Stimulated activated effector memory CD8-positive, alpha-beta T cell treated with anti-CD3 and anti-CD28 coated beads, Interleukin-12 subunit alpha, Interleukin-12 subunit beta, amount 100 ng/mL, for 72 hours (primary cell): ENCODE measurements at places on chromosomes 5 and 9.

DNA sequence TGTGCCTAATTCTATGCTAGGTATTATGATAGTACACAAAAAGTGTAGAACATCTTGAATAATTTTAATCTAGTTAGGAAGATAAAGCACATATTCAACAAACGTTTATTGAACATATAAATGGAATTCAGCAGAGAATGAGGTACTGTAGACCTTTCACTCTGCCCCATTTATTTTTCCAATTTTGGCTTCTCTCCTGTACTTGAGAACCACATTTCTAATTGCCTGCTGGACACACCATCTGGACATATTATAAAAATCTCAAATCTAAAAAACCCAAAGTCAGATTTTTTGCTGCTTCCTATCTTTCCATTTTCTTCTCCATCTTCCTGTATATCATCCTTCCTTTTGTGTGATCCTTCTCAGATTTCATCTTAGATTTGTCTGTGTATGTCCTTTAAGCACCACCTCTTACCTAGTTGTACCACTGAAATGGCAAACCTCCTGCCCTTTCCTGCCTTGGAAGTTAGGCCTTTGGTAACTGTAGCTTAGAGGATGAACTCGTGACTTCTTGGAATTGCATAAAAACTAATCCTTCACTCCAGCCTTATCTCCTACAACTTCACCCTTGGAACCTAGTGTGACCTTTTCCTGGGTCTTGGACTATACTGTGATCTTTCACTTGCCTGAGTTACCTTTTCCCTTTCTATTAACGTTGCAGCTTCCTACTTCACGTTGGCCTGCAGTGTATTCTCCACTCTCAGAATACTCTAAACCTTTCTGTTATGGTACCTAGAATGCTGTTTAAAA is 8.8 kb downstream of the SLC26A2 start:
- no peak for DNase-seq

GRCh38 chr5:113371721-113372196 is 63.0 kb downstream of the TSSK1B start:
- no peak for DNase-seq

- DNase-seq, result no peak
Observed at GRCh38 chr9:88605512-88606362, 70.8 kb downstream of the NXNL2 start.

- DNase-seq, result no peak
Observed at GRCh38 chr5:138967791-138968448, 92.8 kb upstream of the LRRTM2 start.

GRCh38 chr5:38888041-38888440 is 42.2 kb downstream of the OSMR start:
- DNase-seq, result no peak

DNA sequence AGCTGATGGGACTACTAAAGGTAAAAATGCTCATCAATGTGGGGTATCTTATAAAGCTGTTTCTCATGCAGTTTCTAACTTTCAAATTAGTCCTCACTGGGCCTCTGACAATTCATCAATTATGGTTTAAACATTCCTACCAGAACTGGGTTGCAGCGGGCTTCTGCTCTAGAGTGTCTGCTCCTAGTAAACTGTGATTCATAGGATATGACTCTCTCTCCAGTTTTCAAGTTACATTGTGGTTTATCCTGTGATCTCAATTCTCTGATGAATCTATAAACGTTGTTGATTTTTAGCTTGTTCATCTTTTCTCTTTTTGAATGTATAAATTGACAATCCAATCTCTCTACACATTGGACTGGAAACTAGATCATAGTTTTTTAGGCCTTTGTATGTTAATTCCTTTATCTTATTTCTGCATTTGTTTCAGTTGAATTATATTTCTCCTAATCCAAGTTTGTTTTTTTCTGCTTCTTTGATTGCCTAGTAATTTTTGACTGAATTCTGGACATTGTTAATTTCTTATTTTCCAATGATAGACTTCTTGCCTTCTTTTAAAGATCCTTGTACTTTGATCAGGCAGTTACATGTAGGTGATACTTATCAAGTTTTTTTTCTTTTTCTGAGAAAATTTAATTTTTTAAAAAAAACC is 822.6 kb downstream of the TLE1 start:
- DNase-seq, result no peak

- no peak for DNase-seq
Observed at GRCh38 chr9:77544546-77544945, 103.6 kb downstream of the GNA14 start.

DNA sequence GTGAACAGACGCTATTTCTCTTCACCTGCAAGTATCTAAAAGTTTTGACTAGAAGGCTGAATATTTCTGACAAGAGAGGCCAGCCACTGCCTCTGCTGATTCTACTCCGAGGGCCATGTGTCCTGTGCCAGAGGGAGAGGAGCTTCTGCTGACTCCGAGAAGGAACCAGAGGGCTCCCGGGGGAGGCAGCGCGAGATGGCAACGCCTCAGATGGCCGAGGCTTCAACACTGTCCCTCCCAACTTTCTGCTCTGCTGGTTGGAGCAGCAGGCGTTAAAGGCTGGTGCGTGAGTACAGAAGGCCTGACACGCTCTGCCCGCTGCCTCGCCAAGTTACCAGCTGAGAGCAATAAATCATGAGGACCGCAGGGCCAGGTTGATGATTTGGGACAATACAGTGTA is 178.8 kb downstream of the GAPVD1 start:
- DNase-seq, result no peak

DNA sequence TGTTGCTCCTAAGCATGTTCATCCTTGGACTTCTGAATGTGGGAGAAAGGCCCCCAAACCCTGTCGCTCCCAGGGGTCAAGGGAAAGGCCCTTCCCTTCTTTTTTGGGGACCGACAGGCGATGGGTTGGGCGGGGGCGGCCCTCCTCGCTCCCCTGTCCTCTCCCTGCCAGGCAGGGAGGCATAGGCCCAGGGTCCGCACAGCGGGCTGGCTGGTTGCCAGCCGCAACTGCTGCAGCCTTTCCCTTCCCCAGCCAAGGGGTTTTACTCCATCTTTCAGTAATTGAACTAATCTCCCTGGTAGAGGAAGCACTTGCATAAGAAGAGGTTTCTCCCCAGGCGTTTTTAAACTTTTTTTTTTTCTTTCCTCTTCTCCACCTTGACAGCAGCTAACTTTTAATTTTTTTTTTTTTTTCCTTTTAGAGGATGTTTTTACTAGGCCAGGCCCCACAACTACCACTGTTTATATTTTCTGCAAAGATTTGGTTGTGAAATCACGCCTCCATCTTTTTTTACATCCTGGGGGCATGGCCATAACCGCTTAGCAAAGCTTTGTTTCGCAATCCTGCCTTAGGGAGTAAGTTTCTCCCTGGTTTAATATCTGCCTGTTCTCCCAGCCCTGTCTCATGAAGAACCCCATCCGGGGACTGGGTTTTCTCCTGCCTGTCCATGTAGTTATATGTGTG is 216.9 kb upstream of the ZNF608 start:
- DNase-seq, result no peak
